ENCODE measurements at places on chromosomes 4 and X.

DNA sequence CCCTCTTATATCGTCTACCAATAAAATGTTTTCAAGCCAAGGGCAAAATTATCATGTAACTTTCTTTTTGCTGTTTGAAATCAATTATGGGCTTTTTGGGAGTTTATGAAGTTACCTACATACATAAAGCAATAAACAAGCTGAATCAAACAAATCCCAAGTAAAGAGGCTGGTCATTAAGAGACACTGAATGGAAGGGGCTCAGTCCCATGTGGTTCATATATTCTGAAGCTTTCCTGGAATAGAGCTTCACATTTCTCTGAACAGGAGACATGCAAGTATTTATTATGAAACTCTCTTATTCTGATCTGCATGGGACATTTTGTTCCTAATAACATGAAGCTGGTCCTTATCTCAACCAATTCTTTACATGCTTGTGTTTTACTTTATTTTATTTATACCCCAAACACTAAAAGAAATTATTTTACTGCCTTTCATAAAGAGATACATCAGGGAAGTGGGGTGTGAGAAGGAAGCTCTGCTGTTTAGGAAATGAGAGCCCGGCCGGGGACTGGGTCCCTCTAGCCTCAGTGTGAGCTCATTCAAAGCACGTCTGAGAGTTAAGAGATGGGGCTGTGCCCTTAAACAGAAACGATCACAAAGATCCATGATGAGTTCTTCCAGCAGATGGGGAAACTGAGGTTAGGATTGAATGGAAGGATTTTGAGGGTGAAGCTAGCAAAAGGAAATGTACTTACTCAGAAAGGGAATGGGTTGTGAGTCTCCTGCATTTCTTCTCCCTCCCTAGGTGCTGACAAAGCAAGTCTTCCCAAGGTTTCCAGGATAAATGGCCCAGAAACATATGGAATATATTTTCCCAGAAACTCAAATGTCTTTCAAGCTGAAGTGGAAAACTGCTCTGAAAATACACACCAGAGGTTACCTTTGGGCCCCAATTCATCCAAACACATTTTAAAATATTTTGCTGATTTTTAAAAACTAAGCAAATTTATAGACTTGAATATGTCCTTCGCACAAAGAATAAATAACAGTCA lies 93.1 kb upstream of the LNX1 start:
- DNase-seq: no peak

DNA sequence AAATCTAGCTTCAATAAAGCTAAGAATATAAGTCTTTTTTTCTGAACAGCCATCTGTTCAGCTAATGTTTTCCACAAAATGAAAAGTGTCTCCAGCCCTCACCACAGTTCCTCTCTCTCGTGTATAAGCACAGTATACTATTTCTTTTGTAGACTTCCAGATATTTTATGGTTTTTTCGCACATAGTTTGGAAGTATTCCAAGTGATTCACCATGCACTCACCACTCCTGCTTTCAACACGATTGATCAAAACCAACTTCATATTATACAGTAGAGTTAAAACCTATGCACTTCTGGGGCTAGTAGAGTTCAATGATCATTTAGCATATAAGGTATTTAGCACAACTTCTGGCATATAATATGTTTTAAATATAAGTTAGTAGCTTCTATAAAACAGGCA lies 105.8 kb upstream of the DCAF12L1 start:
- DNase-seq: no peak

GRCh38 chr4:133270021-133270570 lies 121.0 kb downstream of the PCDH10 start:
- no peak for DNase-seq

GRCh38 chr4:160142579-160142978 lies 1039.7 kb downstream of the RAPGEF2 start:
- no peak for DNase-seq

- no peak for DNase-seq
These were observed 276.4 kb downstream of the IL15 start for GRCh38 chr4:141912831-141913230.

DNA sequence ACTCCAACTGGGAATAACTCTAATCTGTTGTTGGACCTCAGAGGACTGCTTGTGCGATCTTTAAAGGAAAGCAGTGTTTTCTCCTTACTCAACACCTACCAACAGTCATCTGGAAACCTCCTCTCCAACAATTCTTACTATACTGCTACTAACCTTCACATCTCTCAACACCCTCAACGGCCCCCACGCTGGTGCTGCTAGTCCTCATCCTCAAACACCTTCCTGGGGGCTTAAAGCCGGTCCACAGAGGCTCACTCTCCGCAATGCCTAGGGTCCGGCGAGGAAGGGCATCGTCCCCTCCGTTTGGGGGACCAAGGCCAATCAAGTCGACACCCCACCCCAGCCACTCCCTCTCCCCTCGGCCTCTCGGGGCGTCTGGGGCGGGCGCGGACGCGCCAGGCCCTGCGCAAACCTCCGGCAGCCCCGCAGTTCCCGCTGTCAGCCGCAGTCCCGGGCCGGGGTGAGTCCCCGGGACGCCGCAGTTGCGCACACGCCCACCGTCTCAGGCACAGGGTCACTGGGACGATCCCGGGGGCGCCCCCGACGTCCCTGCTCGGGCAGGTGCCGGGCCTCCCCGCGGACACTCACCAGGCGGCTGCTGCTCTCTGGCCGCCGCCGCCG lies 418 bp downstream of the TAB3 start:
- DNase-seq: no peak

- DNase-seq: no peak
These were observed 60.1 kb downstream of the CCSER1 start for GRCh38 chr4:90187148-90187884.

- no peak for DNase-seq
These were observed 45.0 kb downstream of the TMEM47 start for GRCh38 chrX:34612036-34612435.

DNA sequence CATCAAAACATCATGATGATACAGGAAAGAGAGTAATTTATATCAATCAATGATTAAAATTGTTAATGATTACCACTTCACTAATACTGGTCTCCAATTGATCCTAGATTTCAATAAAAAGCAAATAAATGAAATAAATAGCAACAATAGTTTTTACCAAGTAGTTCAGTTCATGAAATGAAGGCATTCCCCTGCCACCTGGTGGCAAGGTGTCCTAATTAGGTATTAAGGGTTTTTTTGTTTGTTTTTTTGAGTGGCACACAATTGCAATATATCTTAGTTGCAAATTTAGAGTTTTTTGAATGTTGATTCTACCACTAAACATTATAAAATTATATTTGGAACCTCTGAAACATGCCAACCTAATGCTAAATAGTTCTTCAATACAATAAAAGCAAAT lies 157.4 kb upstream of the PDE5A start:
- DNase-seq: no peak

DNA sequence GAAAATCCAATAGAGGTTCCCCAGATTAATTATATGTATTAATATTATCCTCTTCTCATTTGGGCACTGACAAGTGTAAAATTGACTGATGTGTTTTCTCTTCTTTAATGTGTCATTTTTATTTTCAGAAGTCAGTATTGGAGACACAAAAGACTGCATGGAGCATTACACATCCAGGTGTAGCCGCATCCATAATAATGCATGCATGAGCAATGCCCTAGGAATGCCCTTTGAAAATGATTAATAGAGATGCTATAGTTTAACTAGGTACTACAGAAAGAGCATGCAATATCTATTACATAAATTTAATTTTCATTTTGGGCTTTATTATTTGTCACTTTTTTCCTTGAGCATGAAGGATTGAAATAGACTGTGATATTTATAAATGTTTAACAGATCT lies 509.9 kb downstream of the SPOCK3 start:
- no peak for DNase-seq

- no peak for DNase-seq
These were observed 26.4 kb upstream of the MMRN1 start for GRCh38 chr4:89868276-89868675.

DNA sequence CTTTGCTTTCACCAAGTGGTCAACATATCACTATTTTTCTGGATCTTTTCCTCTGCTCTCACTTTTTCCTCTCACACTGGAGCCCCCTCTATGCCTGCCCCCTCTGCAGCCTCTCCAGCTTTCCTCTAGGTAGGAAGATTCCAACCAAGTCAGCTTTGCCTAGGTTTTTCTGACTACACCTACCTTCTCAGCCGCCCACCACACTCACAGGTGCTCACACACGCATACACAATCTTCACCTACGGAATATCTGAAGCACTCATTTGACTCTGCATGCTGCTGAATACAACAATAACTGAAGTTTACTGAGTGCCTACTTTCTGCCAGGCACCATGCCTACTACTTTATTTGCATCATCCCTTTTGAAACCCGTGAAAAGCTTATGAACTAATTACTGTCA lies 328.0 kb downstream of the PPP3CA start:
- DNase-seq: no peak

GRCh38 chr4:100147684-100148083 lies 42.6 kb downstream of the DDIT4L start:
- no peak for DNase-seq

DNA sequence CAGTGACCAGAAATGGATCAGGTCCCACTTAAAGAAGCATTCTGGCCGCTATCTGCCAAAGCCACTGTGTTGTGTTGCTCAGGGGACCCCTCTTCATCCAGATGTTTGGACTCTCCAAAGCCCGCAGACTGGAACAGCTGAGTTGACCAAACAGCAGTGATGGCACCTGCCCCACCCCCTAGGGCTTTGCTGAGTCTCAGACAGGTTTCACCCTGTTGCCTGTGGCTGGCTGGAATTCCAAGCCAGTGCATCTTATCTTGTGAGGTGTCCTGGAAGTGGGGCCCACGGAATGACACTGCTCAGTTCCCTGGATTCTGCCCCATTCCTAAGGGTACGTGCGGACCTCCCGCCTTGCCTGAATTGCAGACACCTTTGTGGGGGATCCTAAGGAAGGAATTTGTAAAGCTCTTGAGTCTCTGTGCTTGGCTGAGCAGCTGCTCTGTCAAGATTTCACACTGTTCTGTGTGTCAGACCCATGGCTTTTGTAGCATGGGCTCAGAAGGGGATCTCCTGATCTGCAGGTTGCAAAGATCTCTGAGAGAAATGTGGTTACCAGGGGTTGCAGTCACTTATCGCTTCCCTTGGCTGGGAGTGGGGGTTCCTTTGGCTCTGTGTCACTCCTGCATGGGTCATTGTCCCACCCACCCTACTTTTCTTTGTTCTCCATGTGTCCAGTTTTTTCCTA lies 1707.9 kb upstream of the PCDH10 start:
- DNase-seq: no peak

DNA sequence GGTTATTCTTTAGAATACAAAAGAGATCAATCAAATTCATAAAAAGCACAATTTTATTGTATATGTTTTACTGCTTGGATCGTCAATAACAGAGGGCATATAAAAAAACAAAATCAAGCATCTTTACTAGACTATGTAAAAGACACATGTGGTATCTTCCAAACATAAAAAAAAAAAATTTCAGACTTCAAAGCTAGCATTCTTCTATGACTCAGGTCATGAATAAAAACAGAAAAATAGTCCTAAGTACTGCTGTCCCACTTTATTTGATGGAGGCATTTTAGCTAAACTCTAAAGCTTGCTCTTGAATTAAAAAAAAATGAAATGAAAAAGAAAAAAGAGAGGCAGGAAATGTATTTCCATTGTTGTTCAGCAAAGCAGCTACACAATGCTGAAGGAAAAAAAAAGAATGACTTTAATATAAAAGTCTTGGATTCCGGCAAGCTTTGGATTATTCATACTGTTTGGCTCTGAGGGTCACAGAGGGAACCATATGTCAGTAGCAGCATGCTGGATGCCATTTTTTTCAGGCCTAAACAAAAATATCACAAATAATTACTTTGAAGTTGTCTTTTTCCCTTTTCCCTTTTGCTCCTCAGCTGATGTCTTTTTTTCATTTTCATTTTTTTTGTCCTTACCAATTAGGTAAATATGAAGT lies 249.1 kb upstream of the DIAPH2 start:
- DNase-seq: no peak

DNA sequence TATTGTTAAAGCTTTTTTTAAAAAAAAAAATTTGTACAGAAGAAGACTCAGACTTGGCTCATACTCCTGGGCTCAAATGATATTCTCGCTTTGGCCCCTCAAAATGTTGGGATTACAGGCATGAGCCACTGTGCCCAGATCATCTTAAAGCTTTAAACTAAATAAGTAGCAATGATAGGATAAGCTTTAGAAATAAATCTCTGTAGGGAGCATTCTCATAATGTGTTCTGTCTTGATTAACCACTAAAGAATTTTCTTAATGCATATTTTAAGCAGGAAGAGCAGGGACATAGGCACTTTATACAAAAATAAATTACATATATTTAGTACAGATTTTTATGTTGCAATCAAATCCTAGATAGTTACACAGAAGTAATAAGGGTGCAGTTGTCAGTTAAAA lies 667.2 kb downstream of the GRID2 start:
- DNase-seq: no peak

DNA sequence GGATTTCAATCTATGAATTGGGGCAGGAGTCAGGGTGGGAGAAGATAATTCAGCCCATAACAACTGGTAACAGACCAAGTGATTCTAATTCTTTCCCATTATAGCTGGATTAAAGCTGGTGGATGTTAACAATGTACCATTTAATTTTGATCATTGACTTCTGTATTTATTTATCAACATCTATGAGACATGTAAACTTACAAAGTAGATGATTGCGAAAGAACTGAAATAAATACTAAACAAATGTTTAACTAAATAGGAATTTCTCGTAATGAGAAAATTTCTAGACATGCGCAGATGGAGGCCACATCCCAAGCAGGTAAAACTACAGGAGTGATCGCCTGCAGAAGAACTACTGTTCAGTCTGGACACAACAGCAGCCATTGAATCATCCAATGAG lies 107.1 kb downstream of the NR3C2 start:
- no peak for DNase-seq

DNA sequence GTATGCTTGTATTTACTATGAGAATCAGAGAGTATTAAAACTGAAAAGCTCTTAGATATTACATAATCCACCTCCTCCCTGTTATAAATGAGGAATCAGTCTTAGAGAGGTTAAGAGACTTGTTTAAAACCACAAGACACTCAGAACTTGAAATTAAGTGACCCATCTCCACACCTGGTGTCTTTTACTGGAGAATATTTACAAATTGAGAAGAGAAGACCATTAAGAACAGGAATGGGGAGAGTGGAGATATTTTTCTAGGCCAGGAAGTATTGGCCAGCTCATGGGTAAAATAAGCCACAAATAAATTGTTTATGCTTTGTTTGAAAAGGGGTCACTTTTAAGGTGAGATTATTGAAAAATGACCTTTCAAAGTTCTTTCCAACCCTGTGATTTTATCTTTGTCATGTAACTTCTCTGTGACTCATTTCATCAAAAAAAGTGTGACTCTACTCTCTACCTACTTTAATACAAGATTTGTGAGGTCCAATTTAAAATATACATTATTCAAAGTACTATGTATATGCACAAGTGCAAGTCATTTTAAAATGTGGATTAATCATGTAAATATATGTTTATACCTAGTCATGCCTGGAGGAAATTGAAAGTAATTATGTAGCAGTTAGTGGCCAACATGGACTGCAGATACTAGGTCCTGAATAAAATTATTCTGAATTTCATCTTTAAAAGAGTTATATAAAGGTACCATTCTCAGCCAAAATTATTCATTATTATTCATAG lies 15.9 kb upstream of the COX7B2 start:
- DNase-seq: no peak

GRCh38 chr4:11626066-11626465 lies 197.4 kb upstream of the HS3ST1 start:
- DNase-seq: no peak

- DNase-seq: no peak
These were observed 30.0 kb downstream of the PAPSS1 start for GRCh38 chr4:107689912-107690587.
